Stimulated activated CD8-positive, alpha-beta memory T cell treated with anti-CD3 and anti-CD28 coated beads, Interleukin-7, amount 100 ng/mL, for 1 hour (primary cell): ENCODE measurements at places on chromosomes 13 and 19.

DNA sequence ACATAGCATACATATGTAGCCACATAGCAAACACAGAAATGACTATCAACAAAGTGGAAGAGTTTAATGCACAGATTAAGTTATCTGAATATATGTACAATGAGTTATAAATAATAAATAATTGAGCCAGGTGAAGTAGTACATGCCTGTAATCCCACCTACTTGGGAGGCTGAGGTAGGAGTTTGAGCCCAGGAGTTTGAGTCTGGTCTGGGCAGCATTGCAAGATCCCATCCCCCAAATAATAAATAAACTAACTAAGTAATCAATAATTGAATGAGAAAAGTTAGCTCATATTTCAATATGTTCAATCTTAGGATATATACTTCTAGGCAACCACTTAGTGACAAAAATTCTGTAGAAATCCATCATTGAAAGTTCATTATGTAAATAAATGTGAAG lies 1.7 kb downstream of the CARD8 start:
- no peak for DNase-seq

GRCh38 chr13:96238861-96239260 lies 149.0 kb downstream of the HS6ST3 start:
- no peak for DNase-seq

DNA sequence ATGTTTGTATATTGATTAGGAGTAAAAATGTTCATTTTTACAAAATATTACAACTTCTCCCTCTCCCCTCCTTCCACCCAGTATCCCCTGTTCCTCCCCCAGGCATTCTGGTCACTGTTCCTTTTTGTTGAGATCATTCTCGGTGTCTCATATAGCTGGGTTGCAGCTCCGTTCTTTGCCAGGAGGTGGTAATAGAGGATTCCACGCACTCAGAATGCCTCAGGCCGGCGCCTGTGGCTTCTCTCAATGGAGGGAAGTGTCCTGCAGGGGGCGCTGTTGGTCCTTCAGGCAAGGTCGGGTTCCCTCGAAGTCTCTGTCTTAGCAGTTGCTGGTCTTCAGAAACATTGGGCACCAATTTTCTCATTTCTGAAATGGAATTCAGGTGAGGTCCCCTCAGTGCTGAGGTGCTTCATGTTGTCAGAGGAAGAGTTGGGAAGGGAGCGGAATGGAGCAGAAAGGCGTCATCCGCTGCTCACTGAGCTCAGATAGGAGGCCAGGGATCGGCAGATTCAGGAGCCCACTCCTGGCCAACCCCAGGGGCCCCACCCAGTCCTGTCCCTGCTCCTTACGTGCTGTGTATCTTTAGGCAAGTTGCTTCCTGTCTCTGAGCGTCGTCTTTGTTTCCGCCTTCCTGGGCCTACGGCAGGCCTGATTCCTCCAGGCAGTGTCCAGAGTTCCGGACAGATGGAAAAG lies 10.3 kb upstream of the GARIN5A start:
- DNase-seq, result peak; percentile 26

- no peak for DNase-seq
These were observed 53.8 kb downstream of the ATP11A start for GRCh38 chr13:112743451-112744167.

GRCh38 chr19:11944656-11945055 lies 19.7 kb downstream of the ZNF700 start:
- no peak for DNase-seq

DNA sequence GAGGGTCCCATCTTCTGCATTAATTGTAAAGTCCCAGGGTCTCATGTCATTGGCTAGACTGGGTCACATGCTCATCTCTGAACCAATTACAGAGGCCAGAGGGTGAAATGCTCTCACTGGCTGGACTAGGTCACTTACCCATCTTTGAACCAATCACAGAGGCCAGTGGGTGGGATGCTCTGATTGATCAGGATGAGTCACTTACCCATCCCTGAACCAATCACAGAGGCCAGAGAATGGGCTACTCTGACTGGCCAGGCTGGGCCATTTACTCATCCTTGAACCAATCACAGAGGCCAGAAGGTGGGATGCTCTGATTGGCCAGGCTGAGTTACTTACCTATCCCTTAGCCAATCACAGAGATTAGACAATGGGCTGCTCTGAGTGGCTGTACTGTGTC lies 5.3 kb downstream of the MISP start:
- no peak for DNase-seq
